ENCODE measurements at places on chromosomes 4 and X.

- DNase-seq = no peak
Measured at GRCh38 chrX:15142084-15142715, 127.7 kb downstream of the ASB9 start.

DNA sequence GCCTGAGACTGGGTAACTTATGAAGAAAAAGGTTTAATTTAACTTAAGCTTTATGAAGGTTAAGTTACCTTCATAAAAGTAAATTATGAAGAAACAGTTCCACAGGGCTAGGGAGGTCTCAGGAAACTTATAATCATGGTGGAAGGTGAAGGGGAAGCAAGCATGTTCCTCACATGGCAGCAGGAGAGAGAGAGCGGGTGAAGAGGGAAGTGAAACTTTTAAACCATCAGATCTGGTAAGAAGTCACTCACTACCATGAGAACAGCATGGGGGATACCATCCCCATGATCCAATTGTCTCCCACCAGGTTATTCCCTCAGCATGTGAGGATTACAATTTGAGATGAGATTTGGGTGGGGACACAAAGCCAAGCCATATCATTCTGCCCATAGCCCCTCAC lies 944.7 kb upstream of the NDST4 start:
- DNase-seq = no peak

GRCh38 chr4:20251796-20252655 lies at the start of gene SLIT2:
TSS of gene SLIT2 (plus strand) at chr4:20251905. CDS start at chr4:20253816, 1,911 bp downstream.
- no peak for DNase-seq

GRCh38 chr4:11470438-11471045 lies 41.8 kb upstream of the HS3ST1 start:
- DNase-seq = no peak

DNA sequence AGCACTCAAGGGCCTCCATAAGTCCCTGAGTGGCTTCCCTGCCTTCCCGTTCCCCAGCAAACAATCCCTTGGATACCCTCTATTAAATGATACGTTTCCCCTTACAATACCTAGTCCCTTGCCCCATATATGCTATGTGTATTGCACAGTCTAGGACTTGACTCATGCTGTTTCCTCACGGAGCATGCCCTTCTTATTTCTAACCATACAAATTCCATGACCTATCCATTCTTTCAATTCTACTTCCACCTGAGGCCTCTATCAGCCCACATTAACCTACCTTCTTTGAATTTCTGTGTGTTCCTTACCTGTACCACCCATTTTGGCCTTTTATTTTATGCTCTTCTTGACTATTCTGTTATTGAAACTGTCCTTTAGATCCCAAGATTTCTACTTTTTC lies 2.9 kb upstream of the PGRMC2 start:
- no peak for DNase-seq
